ENCODE measurements at places on chromosomes 12 and 14.

GRCh38 chr12:89225401-89225800, 126.9 kb downstream of the DUSP6 start:
- no peak for DNase-seq

GRCh38 chr14:49619730-49620129, 696 bp downstream of the RPL36AL start:
- DNase-seq, result no peak

- no peak for DNase-seq
Measured at GRCh38 chr12:15984097-15984800, 73.1 kb downstream of the DERA start.

DNA sequence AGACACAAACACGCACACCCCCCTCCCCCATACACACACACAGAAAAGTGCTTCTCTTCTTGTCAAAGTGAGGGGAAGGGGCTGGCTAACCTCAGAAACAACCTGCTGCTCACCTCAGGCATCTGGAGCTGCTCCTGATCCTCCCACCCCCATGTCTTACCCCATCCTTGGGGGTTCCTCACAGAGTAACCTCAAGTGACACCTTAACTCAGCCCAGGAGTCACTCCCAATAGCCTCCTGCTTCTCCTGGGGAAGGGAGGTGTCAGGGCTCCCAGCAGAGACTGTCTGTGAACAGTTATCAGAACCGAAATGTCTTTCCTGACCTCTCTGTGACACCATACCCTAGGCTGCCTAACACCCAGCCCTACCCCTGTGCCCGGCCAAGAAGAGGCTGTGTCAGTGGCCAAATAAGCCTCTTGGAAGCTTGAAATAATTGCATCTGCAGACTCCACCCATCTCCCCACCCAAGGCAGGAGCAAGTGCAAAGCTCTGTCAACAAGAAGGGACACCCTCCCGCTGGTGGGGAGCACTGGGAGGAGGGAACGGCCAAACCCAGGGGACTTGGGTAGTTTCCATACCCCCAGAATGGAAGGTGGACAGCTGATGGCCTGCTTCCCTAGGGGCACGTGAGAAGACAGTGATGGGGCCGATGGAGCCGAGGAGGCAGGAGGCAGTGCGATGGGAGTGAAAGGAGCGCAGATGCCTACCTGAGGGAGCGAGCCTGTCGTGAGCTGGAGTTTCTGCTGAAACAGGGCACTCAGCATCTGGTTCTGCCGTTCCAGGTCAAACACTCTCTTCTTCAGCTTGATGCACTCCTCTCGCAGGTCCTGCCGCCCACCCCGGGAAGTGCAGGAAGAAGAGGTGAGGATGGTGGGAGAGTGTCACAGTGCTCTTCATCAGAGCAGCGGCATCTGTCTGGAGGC, 26.8 kb downstream of the NCKAP5L start:
- DNase-seq, result no peak

GRCh38 chr12:129839679-129840078, 64.1 kb downstream of the TMEM132D start:
- no peak for DNase-seq

GRCh38 chr12:75978677-75979076, 52.9 kb downstream of the PHLDA1 start:
- DNase-seq, result no peak

GRCh38 chr12:57343703-57344378, 87.0 kb downstream of the R3HDM2 start:
- DNase-seq, result no peak

- DNase-seq, result no peak
Measured at GRCh38 chr12:93790472-93791152, 113.4 kb downstream of the CRADD start.

GRCh38 chr14:77682158-77682553, 25.7 kb downstream of the ALKBH1 start:
- no peak for DNase-seq

DNA sequence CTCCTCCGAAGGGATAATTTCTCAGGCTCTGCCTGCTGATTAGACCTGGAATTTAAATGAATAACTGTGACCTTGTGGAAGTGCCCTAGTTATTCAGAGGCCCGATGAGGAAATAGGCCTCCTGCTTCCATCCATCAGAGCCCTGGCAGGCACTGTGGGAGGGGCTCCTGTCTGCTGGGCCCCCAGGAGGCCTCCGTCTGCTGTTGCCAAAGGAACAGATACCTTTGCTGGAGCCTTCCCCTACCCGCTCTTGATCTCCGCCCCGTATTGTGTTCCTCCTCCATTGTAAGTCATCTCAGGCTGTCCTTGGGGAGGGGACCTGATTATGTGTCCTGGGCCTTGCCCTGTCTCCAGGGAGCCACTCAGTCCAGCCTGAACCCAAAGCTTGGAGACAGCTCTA, 112.3 kb downstream of the NRXN3 start:
- DNase-seq, result no peak

GRCh38 chr12:51798501-51798900, 50.0 kb downstream of the FIGNL2 start:
- no peak for DNase-seq

DNA sequence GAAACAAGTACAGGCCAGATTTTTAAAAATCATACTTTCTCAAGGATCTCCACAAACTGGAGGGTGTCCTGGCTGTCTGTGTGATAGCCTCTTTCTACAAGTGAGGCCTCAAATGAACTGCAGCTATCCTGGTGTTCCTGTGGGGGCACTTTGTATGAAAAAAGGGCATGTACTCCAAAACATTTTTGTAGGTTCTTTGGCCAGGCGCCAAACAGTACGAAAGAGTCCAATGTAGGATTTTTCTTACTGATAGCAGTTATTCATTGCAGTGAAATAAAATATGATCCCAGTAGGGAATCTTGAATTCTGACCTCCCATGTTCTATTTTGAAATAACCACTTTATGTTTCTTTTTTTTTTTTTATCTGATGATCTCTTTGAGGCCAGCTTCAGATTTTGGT, 381.7 kb downstream of the PAWR start:
- DNase-seq, result no peak

- DNase-seq, result peak; percentile 16
Measured at GRCh38 chr14:103141117-103141796, 18.0 kb downstream of the TNFAIP2 start.

DNA sequence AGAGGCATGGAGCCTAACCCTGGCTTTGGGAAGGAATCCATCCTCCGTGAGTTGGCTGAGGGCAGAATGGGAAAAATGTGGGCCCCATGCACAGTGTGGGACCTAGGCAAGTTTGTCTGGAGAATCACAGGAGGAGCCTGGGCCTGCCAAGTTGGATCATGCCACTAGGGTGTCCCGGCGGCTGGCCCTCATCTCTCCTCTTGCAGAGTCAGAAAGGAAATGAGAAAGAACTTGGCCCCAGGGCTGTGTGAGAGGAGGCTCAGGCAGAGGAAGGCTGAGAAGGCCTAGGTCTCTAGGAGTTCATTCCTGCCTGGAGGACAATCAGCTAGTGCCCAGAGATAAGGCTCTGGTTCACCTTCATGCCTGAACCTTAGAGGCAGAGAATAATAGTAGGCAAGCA, 2.5 kb upstream of the ESRRB start:
- DNase-seq, result no peak

- DNase-seq, result no peak
Measured at GRCh38 chr12:124694846-124695497, 127.6 kb upstream of the NCOR2 start.

- no peak for DNase-seq
Measured at GRCh38 chr12:47077206-47078085, 2.0 kb upstream of the PCED1B start.

DNA sequence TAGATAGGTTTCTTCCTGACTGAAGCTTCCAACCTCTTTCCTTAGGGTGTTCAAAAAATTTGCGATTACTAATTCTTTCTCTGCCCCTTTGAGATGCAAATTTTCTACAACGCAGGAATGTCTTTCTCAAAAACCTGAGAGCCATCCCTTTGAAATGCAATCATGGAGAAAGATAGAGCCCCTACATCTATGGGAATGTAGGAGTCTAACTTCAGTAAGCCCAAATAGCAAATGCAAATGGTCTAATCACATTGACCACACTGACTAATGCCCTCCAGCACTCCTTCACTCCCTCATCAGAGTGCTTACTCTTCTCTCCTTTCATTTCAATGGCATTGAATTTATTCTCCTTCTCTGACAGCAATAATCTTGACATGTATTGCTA, 107.1 kb downstream of the SLC6A15 start:
- no peak for DNase-seq

DNA sequence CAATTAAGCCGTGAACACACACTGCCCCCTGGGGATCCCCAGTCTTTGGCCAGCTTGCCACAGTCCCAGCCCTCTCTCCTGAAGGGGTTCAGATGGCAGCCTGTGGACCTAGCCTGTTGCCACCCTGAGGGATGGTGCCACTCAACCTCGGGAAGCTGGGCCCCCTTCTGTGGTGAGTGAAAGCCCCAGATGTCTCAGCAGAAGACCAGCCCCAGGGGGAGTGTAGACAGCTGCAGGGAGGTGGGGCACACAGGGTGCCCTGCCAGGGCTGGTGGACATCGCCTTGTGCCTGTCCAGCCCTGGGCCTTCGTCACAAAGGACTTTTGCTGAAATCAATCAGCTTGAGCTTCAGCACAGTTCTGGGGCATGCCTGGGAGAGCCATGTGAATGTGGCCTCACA, 32.4 kb downstream of the C14orf132 start:
- no peak for DNase-seq

- no peak for DNase-seq
Measured at GRCh38 chr12:22310709-22311108, 23.8 kb downstream of the ST8SIA1 start.

DNA sequence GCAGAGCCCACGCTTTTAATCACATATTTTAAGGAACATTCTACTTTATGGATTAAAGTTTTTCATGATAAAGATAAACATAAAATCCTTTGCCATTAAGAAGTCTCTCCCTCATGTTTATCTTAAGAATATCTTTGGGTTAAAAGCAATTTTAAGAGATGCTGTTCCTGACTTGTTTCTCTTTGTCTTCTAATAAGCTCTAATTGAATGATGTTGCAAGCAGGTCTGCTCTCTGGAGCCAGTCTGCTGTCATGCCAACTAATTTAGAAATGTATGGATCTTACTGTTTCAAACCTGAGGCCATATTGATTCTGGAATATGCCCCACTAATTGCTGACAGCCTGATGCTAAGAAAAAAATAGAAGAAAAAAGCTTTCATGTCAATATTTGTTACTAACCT, 173.6 kb downstream of the TTC8 start:
- DNase-seq, result no peak

- no peak for DNase-seq
Measured at GRCh38 chr12:1283316-1283715, 292.3 kb downstream of the ERC1 start.

GRCh38 chr12:84843593-84844144, 68.9 kb downstream of the SLC6A15 start:
- no peak for DNase-seq

DNA sequence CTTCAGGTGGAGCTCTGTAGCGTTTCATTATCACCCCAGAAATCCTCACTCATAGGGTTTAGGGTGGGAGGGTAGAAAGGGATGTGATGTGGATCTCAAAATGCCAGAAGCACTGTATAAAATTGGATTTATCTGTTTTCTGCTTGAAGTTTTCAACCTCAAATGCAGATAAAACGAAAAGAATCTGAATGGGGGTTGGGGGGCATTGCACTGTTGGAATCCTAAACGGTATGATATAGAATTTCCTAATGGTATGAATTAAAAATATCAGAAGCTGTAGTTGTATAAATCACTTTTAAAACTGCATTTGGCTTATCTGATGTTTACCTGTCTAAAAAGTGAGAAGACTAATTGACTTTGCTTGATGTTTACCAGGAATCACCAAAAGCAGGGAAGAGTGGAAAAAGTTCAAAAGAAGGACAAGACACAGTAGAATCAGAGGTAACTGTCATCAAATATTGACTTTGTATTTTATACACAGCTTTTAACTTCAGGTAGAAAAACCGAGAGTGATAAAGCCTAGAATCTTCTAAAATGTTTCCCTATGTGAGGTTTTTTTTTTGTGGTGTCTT, 1.1 kb downstream of the PPP2R5C start:
- DNase-seq, result no peak

- no peak for DNase-seq
Measured at GRCh38 chr14:43855556-43855955, 651.5 kb downstream of the FSCB start.

- DNase-seq, result no peak
Measured at GRCh38 chr14:67569651-67570290, 30.3 kb downstream of the PIGH start.

DNA sequence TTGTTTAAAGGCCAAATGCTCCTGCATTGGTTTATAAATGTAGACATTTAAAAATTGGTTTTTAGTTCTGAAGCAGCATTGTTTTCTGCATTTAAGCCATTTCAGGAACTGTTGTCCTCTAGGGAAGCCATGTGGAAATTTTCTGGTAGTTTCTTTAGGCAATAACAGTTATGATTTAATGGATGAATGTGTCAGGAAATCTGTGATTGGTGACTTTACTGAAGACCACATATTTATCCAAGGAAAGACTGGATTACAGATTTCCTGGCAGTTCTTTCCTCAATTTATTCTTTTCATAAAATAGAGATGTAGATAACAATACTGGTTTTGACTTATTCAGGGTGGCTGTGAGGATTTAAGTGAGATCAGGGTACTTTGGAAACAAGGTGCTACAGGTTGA, 27.6 kb downstream of the TBC1D15 start:
- DNase-seq, result no peak

DNA sequence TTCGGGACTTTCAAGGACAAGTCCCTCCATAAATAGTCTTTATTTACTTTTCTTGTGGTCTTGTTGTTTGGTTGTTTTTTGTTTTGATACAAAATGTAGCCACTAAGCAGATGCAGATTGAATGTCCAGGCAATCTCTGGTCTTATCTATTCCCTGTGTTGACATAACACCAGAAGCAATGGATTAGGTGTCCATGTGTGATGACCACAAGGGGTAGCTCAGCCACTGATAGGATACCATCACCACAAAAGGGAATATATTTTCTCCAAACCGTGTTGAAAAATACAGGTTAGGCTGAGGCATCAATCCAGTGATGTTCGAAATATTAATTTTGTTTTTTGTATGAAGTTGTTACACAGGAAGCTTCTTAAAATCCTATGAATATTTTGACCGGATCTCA, 196.3 kb downstream of the EPS8 start:
- DNase-seq, result no peak

- no peak for DNase-seq
Measured at GRCh38 chr14:79037106-79037505, 866.9 kb downstream of the NRXN3 start.

DNA sequence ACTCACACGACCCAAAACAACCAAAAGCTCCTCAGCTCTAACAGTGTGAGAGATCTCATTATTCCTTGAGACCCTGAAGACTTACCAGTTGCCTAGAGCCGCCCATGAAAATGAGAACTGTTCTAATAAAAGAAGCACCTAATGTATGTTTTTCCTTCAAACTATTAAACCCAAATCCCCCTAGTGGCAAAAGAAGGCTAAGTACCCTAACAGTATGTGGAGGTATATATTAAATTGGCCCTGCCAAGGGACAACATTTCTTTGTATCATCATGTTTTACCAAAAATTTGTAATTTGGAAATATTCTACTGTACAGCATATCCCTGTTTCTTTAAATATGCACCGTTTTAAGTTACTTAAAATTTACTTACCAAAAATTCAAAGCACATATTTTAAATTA, 38.0 kb upstream of the PPFIA2 start:
- DNase-seq, result no peak

- no peak for DNase-seq
Measured at GRCh38 chr14:43135877-43136411, 1371.1 kb downstream of the FSCB start.

GRCh38 chr14:59679872-59680271, 103.3 kb upstream of the CCDC175 start:
- DNase-seq, result peak; percentile 75

All from NCI-H1436 treated with DMSO at 0.1 percent for 48 hours (cell line).